ENCODE measurements at places on chromosomes 11 and 22.

DNA sequence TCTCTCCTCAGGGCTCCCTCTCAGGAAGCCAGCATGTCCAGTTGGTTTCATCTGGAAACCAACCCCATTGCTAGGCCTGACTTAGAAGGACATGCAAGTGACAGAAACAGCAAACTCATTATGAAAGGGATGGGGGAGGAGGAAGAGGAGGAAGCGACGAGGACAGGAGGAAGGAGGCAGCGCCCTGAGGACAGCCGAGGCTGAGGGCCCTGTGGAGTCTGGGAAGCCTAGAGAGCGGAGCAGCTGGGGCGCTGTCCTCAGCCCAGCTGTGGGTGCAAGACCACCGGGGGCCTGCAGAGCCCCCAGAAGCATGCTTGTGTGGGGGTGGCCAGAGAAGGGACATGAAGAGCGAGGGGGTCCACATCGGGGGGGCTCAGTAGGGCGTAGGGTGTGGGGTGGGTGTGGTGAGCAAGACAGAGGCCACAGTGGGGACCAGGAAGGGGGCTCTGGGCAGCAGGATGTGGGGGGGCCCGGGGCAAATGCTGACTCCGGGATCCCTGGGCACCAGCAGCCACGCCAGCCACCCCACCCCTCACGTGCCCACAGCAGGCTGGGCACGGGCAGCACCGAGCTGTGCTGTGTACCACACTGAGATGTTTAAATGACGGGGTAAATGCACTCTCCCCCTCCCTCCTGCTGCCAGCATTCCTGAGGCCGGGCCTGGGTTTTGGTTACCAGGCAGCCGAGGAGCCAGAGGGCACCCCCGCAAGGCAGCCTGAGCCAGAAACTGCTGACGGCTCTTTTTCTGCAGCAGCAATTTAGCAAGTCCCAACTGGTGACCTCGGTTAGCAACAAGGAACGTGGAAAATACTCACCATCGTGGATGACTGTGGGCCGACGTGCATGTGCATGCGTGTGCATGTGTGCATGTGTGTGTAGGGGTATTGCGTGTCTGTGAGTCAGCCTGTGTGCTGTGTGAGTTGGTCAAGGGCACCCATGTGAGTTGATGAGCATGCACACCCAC is 82.7 kb upstream of the LINC01488 start:
- no peak for DNase-seq

DNA sequence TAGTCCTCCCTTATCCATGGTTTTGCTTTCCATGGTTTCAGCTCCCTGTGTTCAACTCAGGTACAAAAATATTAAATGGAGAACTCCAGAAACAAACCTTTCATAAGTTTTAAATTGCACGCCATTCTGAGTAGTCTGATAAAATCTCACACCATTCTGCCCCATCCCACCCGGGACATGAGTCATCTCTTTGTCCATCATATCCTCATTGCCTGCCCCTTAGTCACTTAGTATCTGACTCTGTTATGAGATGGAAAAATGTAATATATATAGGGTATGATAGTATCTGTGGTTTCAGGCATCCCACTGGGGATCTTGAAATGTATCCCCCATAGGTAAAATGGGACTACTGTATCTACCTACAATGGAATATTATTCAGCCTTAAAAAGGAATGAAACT is 35.5 kb upstream of the FGF3 start:
- no peak for DNase-seq

DNA sequence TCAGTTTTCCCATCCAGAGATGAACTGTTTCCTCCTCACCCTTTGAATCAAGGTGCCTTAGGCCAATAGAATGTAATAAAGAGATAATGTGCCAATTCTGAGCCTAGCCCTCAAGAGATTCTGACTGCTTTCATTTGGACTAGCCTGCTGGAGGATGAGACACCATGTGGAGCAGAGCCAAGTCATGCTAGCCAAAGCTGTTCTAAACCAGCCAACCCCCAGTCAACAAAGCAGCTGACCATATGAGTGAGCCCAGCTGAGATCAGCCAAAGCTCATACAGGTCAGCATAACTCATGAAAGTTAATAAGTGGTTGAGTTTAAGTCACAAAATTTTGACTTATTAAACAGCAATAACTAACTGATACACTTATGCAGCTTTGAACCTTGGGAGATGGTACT is 66.7 kb upstream of the DBX1 start:
- no peak for DNase-seq

- DNase-seq, result no peak
Observed at GRCh38 chr11:109911488-109911887, 181.7 kb upstream of the ZC3H12C start.

DNA sequence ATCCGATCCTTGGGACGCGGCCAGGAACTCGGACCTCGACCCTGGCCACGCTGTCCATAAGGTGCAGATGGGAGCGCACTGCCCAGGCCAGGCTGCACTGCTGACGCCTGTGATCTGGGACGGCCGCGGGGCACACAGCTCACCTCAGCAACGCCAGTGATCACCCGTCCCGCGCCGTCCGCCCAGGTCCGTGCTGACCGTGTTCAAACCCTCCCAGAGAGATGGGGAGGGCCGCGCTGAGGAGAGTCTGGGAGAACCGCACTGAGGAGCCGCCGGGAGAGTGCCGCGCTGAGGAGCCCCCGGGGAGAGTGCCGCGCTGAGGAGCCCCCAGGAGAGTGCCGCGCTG is 636 bp downstream of the KCNQ1OT1 start:
- DNase-seq, result no peak

DNA sequence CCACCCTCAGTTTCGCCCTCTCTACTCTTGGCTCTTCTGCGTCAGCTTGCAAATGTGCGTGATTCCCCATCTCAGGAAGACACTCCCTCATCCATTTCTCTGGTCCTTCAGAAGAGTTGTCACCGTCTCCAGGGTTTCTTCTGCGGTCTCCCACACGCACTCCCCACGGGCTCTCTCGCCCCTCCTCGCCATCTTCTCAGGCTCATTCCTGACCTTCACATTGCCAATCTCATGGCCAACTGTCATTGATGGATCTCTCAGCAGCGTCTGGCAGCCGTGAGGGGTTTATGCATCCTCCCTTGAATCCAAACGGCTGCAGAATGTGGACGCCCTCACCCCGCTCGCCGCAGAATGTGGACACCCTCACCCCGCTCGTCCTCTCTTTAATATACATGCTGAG is 10.5 kb downstream of the SYNGR1 start:
- no peak for DNase-seq

GRCh38 chr11:32003335-32003734 is 87.5 kb upstream of the RCN1 start:
- no peak for DNase-seq

GRCh38 chr11:32226480-32226879 is 135.6 kb downstream of the RCN1 start:
- no peak for DNase-seq

GRCh38 chr11:61636676-61637075 is 43.5 kb upstream of the DAGLA start:
- no peak for DNase-seq

DNA sequence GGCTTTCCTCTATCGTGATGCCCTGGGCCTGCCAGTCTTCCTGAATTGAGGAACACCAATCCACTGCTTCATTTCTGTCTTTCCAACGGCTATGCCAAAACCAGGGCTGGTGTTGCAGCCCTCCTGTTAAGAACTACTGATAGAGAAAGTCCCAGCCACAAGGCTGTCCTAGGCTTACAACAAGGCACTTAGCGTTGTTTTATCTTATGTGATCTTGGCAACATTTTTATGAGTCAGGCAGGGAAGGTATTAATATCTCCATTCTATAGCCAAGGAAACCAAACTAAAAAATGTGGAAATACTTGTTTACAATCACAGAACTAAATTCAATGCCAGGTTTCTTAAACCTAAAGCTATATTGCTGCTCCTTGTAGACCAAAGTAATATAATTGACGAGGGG is 89.9 kb upstream of the AMOTL1 start:
- DNase-seq, result no peak

DNA sequence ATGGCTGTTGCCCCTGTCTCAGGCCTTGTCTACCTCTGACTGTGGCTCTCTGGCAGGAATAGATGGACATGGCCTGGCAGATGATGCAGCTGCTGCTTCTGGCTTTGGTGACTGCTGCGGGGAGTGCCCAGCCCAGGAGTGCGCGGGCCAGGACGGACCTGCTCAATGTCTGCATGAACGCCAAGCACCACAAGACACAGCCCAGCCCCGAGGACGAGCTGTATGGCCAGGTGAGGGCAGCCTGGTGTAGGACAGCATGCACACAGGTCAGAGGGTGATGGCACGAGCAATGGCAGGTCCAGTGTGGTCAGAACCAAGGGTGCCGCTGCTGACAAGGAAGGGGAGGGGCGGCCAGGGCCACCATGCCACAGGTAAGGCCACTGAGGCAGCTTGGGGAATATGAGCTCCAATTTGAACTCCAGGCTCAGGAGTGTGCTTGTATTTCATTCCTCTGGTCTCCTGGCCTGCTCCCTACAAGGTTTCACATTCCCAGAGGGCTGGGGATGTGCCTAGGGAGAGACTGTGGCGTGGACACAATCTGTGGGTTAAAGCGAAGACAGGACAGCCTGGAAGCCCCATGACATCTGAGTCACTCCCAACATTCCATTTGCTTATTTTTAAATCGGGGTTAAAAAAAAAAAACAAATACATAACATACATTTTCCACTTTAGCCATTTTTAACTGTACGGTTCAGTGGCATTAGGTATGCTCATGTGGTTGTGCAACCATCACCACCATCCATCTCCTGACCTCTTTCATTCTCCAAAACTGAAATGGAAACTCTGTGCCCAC is 562 bp downstream of the FOLR3 start:
- DNase-seq, result no peak

GRCh38 chr11:94574193-94574961 is 7.2 kb downstream of the PIWIL4 start:
- no peak for DNase-seq

- no peak for DNase-seq
Observed at GRCh38 chr22:37248251-37248650, 4.2 kb upstream of the RAC2 start.

All from NCI-H1930 (cell line).